ENCODE measurements at places on chromosomes 16 and 17. TPM values are rescaled to one million over a fixed set of nuclear protein-coding genes. Genes with fewer than 3 reads are reported as not detected.

The SEPTIN12 gene
- not detected for polyA plus RNA-seq

The RPH3AL gene
- polyA plus RNA-seq, result 2.9 TPM

The ITGB3 gene
- polyA plus RNA-seq, result 9.2 TPM

The GLP2R gene
- polyA plus RNA-seq, result not detected

The CLUH gene
- polyA plus RNA-seq, result 5.9 TPM

The CCDC154 gene
- 0.16 TPM for polyA plus RNA-seq

The METRNL gene
- 0.69 TPM for polyA plus RNA-seq

DNA sequence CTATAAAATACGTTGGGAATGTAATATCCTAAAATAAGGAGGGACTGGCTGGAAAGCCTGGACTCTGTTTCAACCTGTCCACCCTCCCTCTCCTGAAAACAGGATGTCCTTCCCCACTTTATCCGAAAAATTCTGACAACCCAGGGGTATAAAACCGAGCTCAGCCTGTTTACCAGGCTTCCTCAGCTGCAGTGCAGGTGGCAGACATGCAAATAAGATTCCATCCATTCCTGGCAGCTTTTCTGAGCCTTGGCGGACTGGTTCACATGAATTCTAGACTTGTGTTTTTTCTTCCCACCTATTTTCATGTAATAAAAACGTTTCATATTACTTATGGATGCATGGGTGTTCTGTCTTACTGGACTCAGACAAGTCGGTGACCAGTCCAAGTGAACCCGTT, 479.3 kb downstream of the KCNJ18 start:
- H3K27me3 ChIP-seq, result no peaks in the 10 kb centered on the region
- no peaks in the 10 kb centered on the region for H3K36me3 ChIP-seq
- H3K4me3 ChIP-seq, result no peak overlapping the region

DNA sequence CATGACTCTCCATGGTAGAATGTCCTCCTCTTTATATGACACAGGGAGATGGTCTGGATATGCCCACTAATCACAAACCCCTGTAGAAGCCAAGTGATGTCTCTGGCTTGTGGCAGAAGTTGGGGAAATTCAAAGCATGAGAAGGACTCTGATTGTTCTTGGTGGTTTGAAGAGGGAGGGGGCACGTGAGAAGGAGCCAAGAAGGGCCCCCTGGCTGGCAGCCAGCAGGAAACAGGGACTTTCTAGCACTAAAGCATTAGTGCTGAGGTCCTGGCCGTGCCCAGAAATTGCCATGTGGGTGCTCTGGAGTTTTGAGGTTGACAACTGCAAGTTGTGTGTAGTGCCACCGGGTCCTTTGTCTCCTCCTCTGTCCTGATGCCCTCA, 199.9 kb downstream of the LGALS9B start:
- H3K27ac ChIP-seq, result no peak overlapping the region
- H3K27me3 ChIP-seq, result no peaks in the 10 kb centered on the region
- no peak overlapping the region for H3K4me3 ChIP-seq
- H3K36me3 ChIP-seq, result no peaks in the 10 kb centered on the region
- no peak for DNase-seq
- peaks cover 16% of the 10 kb centered on the region for H3K4me1 ChIP-seq

- peaks cover 3% of the 10 kb centered on the region for H3K4me1 ChIP-seq
- H3K4me3 ChIP-seq, result no peak overlapping the region
- H3K27me3 ChIP-seq, result peaks cover 23% of the 10 kb centered on the region
- H3K27ac ChIP-seq, result peak overlapping the region; percentile 59
Measured at GRCh38 chr16:50643192-50643591, 37.9 kb downstream of the SNX20 start.

- no peak overlapping the region for H3K4me3 ChIP-seq
- H3K27ac ChIP-seq, result no peak overlapping the region
- H3K27me3 ChIP-seq, result peaks cover 21% of the 10 kb centered on the region
- DNase-seq, result no peak
- no peaks in the 10 kb centered on the region for H3K36me3 ChIP-seq
Measured at GRCh38 chr16:9476744-9477143, 385.3 kb downstream of the HAPSTR1 start.

GRCh38 chr16:19835968-19836421, 48.7 kb downstream of the GPRC5B start:
- DNase-seq, result no peak
- H3K4me3 ChIP-seq, result no peak overlapping the region
- H3K4me1 ChIP-seq, result no peaks in the 10 kb centered on the region
- H3K27me3 ChIP-seq, result no peaks in the 10 kb centered on the region
- no peaks in the 10 kb centered on the region for H3K36me3 ChIP-seq

- peaks cover 23% of the 10 kb centered on the region for H3K4me1 ChIP-seq
- peak within 1 kb of the TSS; percentile 72 for H3K4me3 ChIP-seq
- H3K27me3 ChIP-seq, result peaks cover 74% of the 10 kb centered on the region
Measured at GRCh38 chr17:7704601-7705268, at the start of gene EFNB3. Gene EFNB3 (plus strand): TSS chr17:7705202. CDS start chr17:7705599, 397 bp downstream.

- H3K27ac ChIP-seq, result no peak overlapping the region
- no peak for DNase-seq
Measured at GRCh38 chr17:77728474-77728795, 230.1 kb upstream of the TNRC6C start.

- peaks cover 36% of the 10 kb centered on the region for H3K4me1 ChIP-seq
- H3K4me3 ChIP-seq, result no peak overlapping the region
- H3K27ac ChIP-seq, result no peak overlapping the region
- H3K27me3 ChIP-seq, result no peaks in the 10 kb centered on the region
- no peak for DNase-seq
- H3K36me3 ChIP-seq, result no peaks in the 10 kb centered on the region
Measured at GRCh38 chr17:28544402-28545140, 7.9 kb downstream of the UNC119 start.

- H3K36me3 ChIP-seq, result no peaks in the 10 kb centered on the region
- peaks cover 19% of the 10 kb centered on the region for H3K4me1 ChIP-seq
- no peak for DNase-seq
- H3K4me3 ChIP-seq, result no peak overlapping the region
Measured at GRCh38 chr17:44105483-44105882, 18.0 kb downstream of the HDAC5 start.

DNA sequence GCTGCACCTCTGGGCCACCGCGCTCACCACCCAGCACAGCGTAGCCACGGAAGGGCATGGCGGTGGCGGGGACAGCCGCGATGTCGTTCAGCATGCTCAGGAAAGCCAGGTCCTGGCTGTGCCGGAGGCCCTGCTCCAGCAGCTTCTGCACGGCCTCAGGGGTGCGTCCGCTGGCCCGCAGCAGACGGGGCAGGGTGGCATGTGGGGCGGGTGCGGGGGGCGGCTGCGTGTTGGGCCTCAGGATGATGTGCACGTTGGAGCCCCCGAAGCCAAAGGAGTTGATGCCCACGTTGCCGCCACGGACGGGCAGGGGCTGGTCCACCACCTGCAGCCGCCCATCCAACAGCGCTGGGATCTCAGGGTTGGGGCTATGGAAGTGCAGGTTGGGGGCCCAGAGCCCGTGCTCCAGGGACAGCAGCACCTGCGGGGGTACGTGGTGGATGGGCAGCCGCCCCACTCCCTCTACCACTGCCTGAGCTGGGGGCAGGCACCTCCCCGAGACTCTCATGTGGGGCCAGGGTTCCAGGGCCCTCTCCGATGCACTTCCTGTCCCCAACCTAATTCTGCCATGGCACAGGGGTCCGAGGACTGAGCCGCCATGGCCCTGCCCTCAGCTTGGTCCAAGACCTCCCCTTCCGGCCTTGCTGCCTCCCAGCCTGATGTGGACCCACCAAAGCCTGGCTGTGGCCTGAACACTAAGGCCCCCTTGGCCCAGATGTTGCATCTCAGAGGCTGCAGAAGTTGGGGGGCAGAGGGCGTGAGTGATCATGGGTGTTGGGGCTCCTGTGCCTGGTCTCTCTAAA, 6.6 kb downstream of the FASN start:
- H3K4me1 ChIP-seq, result no peaks in the 10 kb centered on the region
- DNase-seq, result no peak
- H3K27me3 ChIP-seq, result no peaks in the 10 kb centered on the region
- H3K27ac ChIP-seq, result no peak overlapping the region

- peaks cover 40% of the 10 kb centered on the region for H3K27me3 ChIP-seq
- no peak for DNase-seq
- H3K4me1 ChIP-seq, result no peaks in the 10 kb centered on the region
- no peaks in the 10 kb centered on the region for H3K36me3 ChIP-seq
- H3K27ac ChIP-seq, result no peak overlapping the region
- H3K4me3 ChIP-seq, result no peak overlapping the region
Measured at GRCh38 chr16:77442078-77442477, 7.2 kb upstream of the ADAMTS18 start.

DNA sequence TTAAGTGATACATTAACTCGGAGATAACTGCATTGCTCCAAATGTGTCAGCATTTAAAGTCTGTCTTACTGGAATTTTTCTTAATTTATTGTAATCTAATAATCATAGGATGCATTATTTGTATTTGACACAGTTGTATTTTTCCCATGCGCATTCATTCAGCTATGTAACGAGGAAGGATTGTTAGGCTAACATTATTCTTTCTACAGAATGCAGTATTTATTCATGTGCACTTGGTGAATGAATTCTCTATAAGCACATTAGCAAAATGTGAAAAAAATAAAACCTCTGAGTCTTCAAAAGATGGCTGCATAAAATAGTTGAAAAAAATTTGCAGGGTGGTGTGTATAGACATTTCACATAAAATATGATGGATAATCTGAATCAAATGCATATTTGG, 168.6 kb downstream of the CNTNAP4 start:
- DNase-seq, result no peak
- no peak overlapping the region for H3K27ac ChIP-seq
- H3K36me3 ChIP-seq, result no peaks in the 10 kb centered on the region
- H3K27me3 ChIP-seq, result no peaks in the 10 kb centered on the region

Measured in naive B cell (primary cell).